Stimulated activated CD8-positive, alpha-beta memory T cell treated with anti-CD3 and anti-CD28 coated beads, Interleukin-7, amount 100 ng/mL, for 1 hour (primary cell): ENCODE measurements at places on chromosomes 4 and X.

GRCh38 chr4:25030277-25031076 is at the start of gene LGI2:
Gene LGI2, minus strand, starts transcription at chr4:25030946. Its CDS starts 253 bp downstream, at chr4:25030693.
- no peak for DNase-seq

- DNase-seq, result no peak
These were observed 38.0 kb downstream of the MAGEE2 start for GRCh38 chrX:75746891-75747639.

DNA sequence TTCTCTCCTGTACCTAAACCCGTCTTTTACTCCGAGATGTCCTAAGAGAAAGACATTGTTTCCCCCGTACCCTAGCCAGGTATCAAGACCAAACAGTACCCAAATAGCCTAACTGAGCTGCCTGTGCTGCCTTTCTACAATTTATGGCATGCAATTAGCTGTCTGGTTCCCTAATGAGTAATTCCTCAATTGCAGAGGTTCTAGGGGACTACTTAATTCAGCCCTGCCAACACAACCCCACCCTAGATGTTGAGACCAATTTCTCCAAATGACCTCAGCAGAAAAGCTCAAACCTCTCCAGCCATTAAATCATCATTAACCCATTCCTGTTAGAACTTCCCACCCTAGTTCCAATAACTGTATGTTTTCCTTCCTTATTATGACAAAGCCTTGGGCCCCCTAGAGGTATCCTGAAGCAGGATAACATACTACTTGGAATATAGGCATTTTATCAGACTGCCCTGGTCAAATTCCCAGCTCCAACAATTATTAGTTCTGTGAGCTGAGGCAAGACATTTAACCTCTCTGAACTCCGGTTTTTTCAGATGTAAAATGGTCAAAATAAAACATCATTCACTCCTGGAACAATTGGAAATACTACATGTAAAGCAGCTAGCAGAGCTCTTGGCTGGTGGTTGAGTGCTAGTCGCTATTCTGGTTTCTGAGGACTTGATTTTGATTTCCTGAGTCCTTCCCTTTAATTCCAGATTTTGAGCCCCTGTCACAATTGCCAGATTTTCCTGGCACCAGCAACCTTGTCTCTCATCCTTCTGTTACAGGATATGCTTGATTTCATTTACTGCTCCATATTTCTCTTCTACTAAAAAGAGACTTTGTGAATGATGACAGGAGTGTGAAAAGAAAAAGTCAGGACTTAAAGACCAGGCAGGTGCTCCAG is 244.6 kb upstream of the TENM3 start:
- DNase-seq, result no peak

- DNase-seq, result no peak
These were observed 16.3 kb downstream of the LONRF3 start for GRCh38 chrX:118990512-118991227.

- DNase-seq, result no peak
These were observed at the start of gene SHROOM3 for GRCh38 chr4:76434901-76435527. Gene SHROOM3, plus strand, starts transcription at chr4:76435229. Its CDS starts 824 bp downstream, at chr4:76436053.

DNA sequence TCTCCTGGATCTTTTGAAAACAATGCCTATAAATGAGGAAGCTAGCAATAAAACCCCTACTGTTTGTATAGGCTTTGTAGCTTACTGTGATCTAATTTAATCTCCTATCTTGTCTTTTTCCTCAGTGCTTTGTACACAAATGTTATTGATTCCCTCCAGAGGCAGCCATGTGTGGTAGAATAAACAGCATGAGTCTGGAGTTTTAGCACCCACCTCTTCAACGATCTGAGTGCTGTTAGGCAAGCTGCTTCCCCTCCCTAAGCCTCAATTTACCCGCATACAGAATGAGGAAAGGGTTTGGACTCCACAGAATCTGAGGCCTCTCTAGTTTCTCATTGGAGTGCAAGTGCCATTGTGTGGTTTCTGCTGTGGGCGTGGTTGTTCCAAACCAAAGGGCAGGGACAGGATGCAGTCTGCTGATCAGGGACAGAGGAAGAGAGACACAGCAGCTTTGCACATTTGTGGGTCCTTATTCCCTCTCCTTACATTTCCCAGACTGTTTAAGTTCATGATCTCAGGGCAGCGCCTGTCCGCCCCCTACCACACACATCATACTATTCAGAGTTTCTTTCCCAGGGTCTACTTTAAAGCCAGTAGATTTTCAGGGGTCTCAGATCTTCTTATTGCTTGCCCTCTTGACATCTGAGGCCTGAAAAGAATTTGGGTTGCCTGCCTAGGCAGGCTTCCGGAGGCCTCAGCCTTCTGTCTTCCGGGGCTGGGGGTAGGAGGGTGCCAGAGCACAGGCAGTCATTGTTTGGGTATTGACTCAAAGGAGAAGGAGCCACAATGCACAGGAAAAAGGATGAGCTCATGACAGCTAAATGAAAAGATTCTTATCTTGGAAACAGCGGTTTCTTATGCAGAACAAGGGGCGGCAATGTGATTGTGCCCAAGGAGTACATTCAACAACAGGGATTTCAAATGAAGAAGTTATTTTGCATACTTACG is 114.9 kb upstream of the TEX13D start:
- DNase-seq, result no peak

GRCh38 chr4:53861856-53862610 is 202.4 kb downstream of the CHIC2 start:
- no peak for DNase-seq

- DNase-seq, result no peak
These were observed 99.5 kb downstream of the FBXW7 start for GRCh38 chr4:152436384-152436783.

DNA sequence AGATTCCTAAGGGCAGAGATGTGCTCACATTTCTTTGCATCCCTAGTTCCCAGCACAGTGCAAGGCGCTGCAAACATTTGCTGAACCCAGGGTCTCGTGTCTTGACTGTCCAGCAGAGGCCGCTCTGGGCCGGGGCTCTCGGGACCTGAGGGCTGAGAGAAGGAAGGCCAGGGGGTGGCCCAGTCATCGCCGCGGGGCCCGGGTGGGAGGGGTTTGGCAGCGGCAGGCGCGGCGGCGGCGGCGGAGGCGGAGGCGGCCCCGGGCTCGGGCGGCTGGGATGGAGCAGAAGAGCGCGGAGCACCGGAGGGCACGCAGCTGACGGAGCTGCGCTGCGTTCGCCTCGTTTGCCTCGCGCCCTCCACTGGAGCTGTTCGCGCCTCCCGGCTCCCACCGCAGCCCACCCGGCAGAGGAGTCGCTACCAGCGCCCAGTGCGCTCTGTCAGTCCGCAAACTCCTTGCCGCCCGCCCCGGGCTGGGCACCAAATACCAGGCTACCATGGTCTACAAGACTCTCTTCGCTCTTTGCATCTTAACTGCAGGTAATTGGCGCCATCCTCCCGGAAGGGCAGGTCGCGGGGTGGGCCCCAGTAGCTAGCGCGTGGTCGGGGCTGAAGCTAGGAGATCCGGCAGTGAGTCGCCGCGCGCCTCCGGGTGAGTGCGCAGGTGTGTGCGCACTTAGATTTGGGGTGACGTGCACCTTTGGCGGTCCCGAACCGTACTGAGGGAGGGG is at the start of gene PARM1:
PARM1 (plus strand) TSS at position 285 of the 730 bp plus-strand sequence; CDS start at position 497, 212 bp downstream.
- no peak for DNase-seq

GRCh38 chr4:3040452-3041191 is 33.7 kb downstream of the HTT-AS start:
- DNase-seq, result no peak

DNA sequence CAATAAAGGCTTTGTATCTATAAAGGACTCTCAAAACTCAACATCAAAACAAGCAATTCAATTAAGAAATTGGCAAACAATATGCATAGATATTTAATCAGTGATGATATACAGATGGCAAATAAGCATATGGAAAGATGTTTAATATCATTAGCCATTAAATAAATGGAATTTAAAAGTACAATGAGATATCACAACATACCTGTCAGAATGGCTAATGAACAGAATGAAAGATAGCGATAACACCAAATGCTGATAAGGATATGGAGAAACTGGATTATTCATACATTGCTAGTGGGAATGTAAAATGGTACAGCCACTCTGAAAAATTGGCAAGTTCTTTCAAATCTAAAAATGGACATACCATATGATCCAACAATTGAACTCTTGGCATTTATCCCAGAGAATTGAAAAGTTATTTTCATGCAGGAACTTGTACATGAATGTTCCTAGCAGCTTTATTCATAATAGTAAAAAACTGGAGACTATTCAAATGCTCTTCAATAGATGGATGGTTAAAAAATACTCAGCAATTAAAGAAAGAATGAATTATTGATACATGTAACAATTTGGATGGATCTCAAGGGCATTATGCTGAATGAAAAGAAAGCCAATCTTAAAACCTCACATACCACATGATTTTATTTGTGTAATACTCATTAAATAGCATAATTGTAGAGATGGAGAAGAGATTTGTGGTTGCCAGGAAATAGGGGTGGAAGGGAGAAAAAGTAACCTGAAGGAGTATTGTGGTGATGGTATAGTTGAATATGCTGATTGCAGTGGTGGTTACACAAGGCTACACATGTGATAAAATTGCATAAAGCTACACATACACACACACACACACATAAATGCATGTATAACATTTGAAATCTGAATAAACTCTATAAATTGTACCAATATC is 45.9 kb upstream of the ALG13 start:
- no peak for DNase-seq

GRCh38 chr4:108416831-108417230 is 203.5 kb upstream of the RPL34 start:
- no peak for DNase-seq

DNA sequence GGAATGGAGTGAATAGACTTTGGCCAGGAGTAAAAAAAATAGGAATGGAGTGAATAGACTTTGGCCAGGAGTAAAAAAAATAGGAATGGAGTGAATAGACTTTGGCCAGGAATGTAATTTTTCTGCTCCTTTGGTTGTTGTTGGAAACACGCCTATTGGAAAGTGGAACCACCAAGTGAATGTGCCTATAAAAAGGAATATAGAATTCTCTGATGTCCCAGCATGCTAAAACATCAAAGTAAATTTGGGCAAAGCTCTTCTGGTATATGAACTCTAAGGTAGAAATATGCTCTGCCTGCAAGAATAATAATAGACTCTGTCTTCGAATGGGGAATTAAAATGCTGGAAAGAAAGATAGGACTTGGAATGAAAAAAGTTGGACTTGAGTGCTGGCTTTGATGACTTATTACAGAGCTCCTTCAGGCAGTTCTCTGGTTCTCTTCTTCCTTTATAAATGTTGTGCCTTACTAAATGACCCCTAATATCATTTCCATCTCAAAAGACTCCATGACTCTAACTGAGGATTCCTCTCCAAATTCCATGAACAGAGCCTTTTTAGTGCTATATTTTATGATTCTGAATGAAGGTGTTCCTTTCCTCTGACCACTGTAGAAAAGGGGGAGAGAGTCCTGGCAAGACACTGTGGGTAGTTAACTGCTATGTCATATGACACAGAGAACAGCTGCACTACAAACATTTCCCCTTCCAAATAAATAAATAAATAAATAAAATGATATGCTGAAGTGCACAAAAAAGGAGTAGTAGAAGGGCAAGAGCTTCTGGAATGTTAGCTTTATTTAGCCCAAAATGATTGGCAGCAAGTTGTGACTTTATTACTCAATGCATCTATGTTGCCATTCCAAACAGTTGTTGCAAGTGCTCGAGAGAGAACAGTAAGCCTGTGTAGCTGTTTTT is 13.5 kb upstream of the GBA3 start:
- DNase-seq, result no peak

DNA sequence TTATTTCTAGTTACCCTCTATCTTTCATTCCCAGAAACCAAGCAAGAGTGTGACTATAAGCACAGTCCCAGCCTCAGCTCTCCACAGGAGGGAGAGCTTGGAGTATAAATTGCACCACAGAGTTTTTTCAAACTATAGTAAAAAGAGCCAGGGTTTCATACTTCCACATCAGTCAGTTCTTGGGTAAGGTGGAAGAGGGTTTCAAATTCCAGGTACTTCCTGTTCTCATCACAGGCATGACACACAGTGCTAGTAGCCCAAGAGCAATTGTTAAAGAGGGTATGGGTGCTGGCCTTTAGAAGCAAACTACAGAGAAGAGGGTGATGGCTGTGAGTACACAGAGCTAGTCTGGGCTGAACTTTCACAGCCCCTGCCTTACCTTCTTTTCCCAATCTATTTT is 5.7 kb upstream of the IL1RAPL1 start:
- no peak for DNase-seq
